ENCODE measurements at places on chromosomes 2 and 18.

- DNase-seq = no peak
Observed at GRCh38 chr2:224175538-224175937, 136.5 kb upstream of the SERPINE2 start.

DNA sequence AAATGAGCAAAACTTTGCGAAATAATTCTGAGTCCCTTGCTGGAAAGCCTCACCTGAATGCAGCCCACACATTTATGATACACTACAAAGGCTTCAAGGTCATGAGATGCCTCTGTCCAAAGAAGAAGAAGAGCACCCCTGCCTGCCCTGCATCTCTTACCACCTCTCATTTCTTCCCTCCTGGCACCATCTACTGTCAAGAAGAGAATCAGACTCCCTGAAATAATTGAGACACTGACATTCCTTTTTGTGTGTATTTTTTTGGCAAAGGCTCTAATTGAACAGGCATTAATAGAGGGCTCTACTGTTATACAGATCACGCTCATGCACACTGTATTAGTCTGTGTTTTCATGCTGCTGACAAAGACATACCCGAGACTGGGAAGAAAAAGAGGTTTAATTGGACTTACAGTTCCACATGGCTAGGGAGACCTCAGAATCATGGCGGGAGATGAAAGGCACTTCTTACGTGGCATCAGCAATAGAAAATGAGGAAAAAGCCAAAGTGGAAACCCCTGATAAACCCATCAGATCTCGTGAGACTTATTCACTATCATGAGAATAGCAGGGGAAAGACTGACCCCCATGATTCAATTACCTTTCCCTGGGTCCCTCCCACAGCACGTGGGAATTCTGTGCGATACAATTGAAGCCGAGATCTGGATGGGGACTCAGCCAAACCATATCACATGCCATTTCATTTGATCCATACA, 176.3 kb downstream of the ALPK2 start:
- DNase-seq = no peak

DNA sequence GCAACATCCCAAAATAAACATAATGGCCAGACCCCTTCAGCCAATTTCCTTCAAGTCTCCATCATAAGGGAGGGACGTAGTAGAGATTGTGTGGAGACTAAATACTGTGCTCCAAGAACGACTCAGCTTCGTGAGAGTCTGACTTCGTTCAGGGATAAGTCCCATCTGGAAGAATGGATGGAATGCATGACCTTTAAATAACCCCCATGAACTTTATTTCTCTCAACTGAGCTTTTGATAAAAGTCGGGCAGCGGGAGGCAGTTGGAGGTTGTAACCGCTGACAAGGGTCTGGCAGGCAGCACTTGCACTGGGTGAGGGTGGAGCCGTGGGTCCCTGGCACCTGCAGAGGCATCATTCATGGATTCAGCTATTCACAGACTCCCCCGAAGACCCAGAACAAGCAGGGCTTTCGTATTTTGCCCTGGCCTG, 115.9 kb downstream of the ZFP36L2 start:
- no peak for DNase-seq

DNA sequence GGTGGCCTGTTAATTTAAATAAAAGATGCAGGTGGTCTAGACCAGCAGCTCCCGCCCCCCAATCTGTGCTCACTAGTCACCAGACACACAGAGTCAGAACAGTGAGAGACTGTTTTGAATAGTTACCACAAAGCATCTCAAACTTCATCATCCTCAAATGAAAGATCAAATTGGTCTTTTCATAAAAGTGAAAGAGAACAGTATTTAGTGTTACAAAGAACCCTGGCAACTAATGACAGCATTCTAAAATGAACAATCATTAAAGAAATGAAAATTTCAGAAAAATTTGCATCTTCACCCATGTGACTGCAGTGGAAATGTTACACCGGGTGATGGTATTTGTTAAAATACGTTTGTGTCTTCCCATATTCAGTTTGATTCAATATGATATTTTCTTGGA, 65.5 kb upstream of the PMAIP1 start:
- no peak for DNase-seq

- DNase-seq = no peak
Observed at GRCh38 chr2:214310319-214310718, 100.5 kb upstream of the VWC2L start.

- no peak for DNase-seq
Observed at GRCh38 chr18:56910967-56911366, 235.9 kb upstream of the BOD1L2 start.

DNA sequence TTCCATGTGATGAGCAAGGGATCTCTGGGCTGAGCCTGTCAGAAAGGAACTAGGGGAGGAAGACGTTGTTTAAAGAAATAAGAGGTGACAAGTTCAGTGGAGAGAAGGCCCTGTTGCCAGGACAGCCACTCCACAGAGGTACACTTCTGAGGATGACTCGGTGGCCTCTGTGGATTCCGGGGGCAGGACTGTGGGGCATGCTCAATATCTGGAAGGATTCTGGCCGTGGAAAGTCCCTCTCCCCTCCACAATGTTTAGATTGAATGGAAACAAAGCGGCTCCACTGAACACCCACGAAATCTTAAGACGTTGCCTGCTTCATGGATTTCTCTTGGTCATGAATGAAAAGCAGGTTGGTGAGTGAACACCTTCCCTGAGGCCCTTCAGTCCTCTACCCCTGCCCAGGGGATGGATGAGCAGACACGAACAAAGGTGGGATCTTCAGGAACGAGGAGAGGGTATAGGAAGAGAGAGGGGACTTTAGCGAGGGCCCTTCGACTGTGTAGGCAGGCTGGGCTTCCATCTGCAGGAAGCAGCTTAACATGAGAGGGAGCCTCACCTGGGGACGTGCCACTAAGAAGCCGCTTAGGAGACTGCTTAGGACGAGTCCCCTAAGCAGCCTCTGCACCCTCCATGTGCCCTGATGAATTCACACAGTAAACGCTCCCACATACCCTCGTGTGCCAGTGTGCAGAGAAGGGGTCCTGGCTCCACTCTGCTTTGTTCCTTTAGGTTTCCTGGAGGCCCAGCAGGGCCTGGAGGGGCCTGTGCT, 1.9 kb downstream of the NTSR2 start:
- no peak for DNase-seq

GRCh38 chr2:42804891-42805290, 12.5 kb upstream of the HAAO start:
- DNase-seq = no peak

GRCh38 chr2:74051504-74051903, 66.8 kb downstream of the TET3 start:
- DNase-seq = no peak

- DNase-seq = no peak
Observed at GRCh38 chr2:238802957-238803356, 44.9 kb upstream of the TWIST2 start.

GRCh38 chr2:654896-655295, 22.3 kb downstream of the TMEM18 start:
- no peak for DNase-seq

All from activated CD8-positive, alpha-beta memory T cell treated with anti-CD3 and anti-CD28 coated beads for 1 hour (primary cell).